ENCODE measurements at places on chromosomes 1 and 21. TPM values are rescaled to one million over a fixed set of nuclear protein-coding genes. Genes with fewer than 3 reads are reported as not detected.

Gene PLEKHG5
- 11.2 TPM for total RNA-seq

DNA sequence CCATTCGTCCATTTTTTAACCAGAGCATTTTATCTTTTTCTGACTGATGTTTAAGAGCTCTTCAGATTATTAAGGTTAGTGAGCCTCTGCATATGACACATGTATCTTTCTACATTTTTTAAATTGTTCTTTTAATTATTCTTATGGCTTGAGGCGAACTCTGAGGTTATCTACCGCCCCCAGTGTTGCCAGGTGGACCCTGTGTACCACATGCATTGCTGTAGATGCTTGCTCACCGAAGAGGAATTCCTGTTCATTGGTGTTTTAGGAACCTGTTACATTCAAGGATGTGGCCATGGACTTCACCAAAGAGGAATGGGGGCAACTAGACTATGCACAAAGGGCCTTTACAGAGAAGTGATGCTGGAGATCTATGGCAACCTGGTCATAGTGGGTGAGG is 31.8 kb downstream of the ZNF684 start:
- no peak for DNase-seq

DNA sequence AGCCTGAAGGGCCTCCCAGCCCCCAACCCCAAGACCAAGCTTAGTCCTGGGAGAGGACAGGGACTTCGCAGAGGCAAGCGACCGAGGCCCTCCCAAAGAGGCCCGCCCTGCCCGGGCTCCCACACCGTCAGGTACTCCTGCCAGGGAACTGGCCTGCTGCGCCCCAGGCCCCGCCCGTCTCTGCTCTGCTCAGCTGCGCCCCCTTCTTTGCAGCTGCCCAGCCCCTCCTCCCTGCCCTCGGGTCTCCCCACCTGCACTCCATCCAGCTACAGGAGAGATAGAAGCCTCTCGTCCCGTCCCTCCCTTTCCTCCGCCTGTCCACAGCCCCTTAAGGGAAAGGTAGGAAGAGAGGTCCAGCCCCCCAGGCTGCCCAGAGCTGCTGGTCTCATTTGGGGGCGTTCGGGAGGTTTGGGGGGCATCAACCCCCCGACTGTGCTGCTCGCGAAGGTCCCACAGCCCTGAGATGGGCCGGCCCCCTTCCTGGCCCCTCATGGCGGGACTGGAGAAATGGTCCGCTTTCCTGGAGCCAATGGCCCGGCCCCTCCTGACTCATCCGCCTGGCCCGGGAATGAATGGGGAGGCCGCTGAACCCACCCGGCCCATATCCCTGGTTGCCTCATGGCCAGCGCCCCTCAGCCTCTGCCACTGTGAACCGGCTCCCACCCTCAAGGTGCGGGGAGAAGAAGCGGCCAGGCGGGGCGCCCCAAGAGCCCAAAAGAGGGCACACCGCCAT is 21.9 kb upstream of the ARF1 start:
- DNase-seq: no peak

Gene RCC2
- total RNA-seq: 43.1 TPM

DNA sequence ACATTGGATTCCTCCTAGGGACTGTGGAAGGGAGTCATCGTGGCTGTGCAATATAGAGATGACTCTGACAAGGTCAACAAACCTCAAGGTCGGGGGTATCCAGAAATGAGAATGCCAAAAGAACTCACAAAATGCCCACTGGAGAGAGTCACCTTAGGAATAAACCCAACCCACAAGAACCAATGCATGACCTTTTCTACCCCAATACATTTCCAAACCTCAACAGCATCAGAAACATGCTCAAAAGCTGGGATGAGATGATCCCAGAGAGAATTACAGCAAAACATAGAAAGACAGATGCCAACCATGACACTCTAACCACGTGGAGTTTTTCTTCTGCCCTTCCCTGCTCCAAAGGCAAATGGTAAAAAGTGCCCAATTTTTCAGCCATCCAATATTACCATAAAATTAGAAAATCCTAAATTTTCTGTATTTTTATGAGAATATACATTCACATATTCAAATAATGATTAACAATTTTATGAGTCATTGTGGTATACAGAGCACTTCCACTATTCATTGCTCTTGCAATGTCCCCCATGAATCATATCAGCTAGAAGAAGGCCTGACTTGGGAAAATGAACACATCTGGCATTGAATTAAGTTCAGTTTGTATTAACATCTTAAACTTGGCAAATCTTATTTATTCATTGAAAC is 88.2 kb upstream of the PALMD start:
- no peak for DNase-seq

- DNase-seq: no peak
These were observed 34.5 kb downstream of the TMPRSS15 start for GRCh38 chr21:18369115-18369514.

GRCh38 chr1:16464917-16465625 is 24.5 kb downstream of the NECAP2 start:
- no peak for DNase-seq
